ENCODE measurements at places on chromosomes 6 and 20.

- DNase-seq = no peak
Observed at GRCh38 chr20:50919567-50919966, 11.7 kb downstream of the ADNP start.

GRCh38 chr6:157825243-157825904, 2.3 kb downstream of the SNX9 start:
- DNase-seq = no peak

GRCh38 chr6:52012582-52012981, 74.8 kb downstream of the PKHD1 start:
- DNase-seq = no peak

DNA sequence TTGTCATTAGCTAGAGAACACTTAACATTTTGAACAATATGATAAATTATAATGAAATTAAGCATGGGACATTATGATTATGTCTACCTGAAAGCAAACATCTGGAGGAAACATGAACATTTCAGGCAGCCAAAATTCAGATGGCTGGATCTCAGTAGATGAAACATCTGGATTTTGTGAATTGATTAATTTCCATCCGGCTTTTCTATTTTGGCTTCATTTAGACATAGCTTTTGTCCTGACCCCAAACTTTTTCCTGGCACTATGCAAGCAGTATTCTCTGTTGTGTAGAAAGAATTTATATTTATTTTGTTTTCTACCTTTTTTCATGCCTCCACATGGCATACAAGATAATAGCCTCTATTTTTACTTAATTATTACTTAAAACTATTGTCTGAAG, 186.3 kb downstream of the OGFRL1 start:
- DNase-seq = no peak

DNA sequence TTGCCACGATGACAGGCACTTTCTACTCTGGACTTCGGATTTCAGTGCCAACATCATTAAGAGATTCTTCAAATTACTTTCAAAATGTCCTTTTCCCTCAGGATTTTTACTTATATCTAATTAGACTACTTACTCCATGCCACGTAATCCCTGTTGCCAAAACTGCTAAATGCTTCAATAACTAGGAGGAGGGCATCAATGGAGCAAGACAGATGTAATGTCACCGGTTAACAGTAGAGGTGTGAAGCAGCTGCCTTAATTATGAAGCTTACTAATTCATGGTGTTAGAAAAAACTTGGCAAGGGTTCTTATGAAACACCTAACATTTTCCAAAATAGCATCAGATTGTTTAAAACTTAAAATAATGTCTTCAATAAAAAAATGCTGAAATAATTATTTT, 111.2 kb upstream of the SIM1 start:
- no peak for DNase-seq

GRCh38 chr6:115882174-115882573, 178.5 kb downstream of the FRK start:
- no peak for DNase-seq

DNA sequence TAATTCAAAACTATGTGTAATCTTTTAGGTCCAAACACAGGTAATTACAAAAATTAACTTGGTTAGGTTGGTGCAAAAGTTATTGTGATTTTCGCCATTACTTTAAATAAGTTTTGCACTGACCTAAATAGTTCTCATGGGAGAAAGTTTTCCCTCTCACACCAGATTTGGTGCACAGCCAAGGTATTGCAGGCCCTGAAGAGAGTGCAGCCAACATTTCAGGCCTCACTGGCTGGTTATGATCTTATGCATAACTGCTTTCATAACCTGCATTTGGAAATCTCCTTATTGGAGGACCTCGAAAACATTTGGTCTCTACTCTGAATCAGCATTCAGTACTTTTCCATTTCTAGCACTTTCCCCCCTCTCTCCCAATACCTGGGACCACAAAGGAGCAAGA, 993.1 kb upstream of the MANEA start:
- no peak for DNase-seq

GRCh38 chr20:34638039-34638292, 38.9 kb downstream of the PIGU start:
- no peak for DNase-seq

GRCh38 chr6:115865914-115866313, 194.8 kb downstream of the FRK start:
- no peak for DNase-seq

GRCh38 chr6:56374841-56375369, 127.5 kb upstream of the COL21A1 start:
- DNase-seq = no peak

GRCh38 chr6:138970856-138971425, 17.1 kb downstream of the REPS1 start:
- no peak for DNase-seq

GRCh38 chr6:2715737-2716136, 35.0 kb downstream of the MYLK4 start:
- DNase-seq = no peak

GRCh38 chr6:111354758-111355555, 128.1 kb downstream of the REV3L start:
- no peak for DNase-seq

DNA sequence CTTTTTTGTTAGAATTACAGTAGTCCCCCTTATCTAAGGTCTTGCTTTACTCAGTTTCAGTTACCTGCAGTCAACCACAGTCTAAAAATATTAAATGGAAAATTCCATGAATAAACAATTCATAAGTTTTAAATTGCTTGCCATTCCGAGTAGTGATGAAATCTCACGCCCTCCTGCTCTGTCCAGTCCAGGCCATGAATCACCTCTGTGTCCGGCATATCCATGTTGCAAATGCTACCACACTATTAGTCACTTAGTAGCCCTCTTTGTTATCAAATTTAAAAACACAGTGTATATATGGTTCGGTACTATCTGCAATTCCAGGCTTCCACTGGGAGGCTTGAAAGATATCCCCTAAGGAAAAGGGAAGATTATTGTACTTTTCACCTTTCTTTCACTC, 164.6 kb upstream of the FAM83B start:
- no peak for DNase-seq

Data from iPS-NIHi11 (cell line).